ENCODE measurements at places on chromosomes 7 and 10. TPM values are rescaled to one million over a fixed set of nuclear protein-coding genes. Genes with fewer than 3 reads are reported as not detected.

The WDR86 gene
- 1.1 TPM for total RNA-seq

The GRM3 gene
- not detected for total RNA-seq

The C7orf33 gene
- not detected for total RNA-seq

The DUS4L gene
- total RNA-seq = 3.0 TPM

The SPDYE16 gene
- total RNA-seq = 0.12 TPM
